ENCODE measurements at places on chromosomes 4 and X.
A peak's percentile ranks its signal among the peaks of the same experiment; 100 is the strongest.

DNA sequence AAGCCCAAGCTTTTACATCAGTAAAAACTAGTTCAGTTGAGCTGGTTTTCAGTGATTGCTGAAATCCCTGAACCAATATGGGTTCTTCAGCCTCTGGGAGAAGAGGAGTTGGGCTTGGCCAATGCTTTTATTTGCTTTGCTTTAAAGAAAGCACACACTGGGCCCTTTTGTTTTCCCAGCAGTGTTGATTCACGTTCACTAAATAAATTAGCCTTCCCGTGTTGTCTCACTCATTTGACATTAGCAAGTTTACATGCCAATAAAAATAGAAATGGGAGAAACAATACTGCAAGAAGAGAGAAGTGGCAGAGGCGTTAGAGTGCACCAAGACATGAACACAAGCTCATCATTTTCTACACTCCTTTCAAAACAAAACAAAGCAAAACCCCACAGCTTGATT is 136.2 kb downstream of the SHROOM3 start:
- no peak for DNase-seq

- no peak for DNase-seq
Measured at GRCh38 chr4:143357161-143357845, 20.6 kb downstream of the GAB1 start.

GRCh38 chr4:127049526-127049925 is 583.2 kb upstream of the INTU start:
- no peak for DNase-seq

DNA sequence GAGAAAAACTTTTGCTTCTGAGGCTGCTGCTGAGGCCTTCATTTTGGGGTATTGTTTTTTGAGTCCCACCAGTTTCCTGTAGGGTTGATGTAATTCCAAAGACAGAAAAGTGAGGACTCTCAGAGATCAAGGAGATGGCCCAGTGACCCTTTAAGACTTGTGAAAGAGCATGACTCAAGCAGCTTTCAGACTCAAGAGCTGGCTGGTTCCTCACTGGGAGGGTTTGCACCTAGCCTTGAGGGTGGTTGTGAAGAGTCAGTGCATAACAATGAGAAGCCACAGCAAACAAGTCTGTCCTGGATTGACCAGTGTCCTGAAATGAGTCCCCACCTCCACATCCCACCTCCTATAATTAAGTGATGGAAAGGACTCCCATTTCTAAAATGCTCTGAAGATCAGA is 89.2 kb downstream of the NHS start:
- no peak for DNase-seq

- DNase-seq: no peak
Measured at GRCh38 chrX:413322-414201, 26.9 kb upstream of the PPP2R3B start.

- peak; percentile 2 for DNase-seq
Measured at GRCh38 chrX:30212172-30212571, 3.2 kb upstream of the MAGEB2 start.

DNA sequence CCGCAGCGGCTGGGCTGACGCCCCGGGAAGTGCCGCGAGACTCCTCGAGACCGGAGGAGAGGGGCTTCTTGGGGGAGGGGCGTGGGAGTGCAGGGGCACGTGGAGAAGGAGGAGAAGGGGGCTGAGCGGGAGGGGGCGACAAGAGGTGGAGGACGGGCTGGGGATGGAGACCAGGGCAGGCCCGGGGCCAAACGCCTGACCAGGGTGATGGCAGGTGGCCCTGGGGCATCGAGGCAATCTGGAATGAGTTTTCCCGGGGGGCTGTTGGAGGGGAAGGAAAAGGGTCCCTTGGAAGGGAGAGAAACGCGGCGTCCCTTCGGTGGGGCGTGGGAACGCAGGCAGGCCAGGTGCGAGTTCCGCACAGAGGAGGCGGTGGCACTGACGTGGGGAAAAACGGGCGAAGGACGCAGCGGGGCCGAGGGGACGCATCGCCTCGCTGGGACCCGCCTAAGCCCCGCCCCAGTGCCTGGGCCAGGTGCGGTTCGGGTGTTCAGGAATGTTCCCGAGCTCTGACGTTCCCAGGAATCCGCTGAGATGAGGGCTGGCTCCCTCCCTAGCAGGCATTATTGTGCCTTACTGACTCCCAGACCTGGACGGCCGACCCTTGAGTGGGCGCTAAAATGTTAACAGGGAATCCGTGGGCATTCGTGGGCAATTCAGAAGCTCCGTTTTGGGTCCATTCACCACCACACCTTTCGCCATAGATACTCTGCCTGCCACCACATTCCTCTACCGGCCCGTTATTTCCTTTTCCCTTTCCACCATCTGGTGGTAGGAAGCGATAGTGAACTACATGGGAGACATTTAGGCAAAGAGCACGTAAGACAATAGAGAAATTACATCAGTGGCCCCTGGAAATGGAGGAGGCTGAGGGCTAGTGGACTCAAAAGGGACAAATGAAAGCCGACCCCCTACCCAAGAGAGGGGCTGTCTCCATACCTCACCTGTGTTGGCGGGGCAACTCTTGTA is 795 bp upstream of the SH3KBP1 start:
- DNase-seq: peak; percentile 82

- DNase-seq: no peak
Measured at GRCh38 chrX:53287493-53288138, 6.2 kb upstream of the IQSEC2 start.

All from SK-MEL-5 (cell line).